Effector memory CD8-positive, alpha-beta T cell (primary cell): ENCODE measurements at places on chromosomes 11 and 22.

DNA sequence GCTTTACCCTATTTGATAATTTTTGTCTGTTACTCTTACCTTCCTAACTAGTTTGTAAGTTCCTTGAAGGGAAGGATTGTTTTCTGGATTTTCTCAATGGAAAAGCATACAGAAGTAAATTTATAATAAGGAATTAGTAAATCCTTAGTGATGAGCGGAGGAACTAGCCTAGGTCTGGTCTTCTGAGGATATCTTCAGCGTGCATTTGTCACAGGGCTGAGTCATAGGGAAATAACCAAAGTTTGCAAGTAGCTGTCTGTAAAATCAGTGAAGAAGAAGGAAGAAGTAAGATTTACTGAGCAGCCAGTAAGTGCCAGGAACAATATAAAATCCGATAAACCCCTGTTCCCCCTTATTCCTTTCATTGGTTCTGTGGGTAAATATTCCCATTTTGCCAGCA lies 162.7 kb upstream of the SORL1-AS1 start:
- no peak for DNase-seq

DNA sequence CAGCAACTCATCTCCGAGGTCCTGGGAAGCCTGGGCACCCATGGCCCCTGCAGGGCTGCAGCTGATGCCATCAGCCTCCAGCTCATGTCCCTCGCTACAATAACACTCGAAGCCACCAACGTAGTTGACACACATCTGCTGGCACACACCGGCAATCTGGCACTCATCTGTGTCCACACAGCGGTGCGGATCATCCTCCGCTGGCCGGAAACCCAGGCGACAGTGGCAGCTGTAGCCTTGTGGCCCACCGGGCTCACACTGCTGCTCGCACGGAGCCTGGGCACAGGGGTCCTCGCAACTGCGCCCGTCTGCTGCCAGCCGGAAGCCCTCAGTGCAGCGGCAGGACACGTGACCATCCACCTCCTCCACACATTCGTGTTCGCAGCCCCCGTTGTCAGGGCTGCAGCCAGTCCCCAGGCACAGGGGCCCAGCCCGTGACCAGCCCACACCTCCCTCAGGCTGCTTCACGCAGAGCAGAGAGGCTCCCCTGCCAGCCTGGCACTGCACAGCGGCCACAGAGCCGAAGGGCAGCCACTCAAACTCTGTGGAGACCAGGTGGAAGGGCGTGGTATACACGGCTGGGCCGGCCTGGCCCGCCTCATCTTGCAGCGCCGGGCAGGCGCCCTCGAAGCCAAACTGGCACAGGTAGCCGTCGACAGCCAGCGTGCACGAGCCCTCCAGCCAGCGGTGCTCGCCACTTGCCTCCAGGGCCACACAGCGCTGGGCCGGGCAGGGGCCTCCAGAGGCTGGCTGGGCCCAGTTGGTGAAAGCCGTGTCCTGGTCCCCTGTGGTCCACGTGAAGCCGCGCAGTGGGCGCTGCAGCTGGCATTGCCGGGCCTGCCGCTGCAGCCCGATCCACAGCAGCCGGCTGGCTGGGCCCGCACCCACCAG lies 678 bp downstream of the CD248 start:
- no peak for DNase-seq

DNA sequence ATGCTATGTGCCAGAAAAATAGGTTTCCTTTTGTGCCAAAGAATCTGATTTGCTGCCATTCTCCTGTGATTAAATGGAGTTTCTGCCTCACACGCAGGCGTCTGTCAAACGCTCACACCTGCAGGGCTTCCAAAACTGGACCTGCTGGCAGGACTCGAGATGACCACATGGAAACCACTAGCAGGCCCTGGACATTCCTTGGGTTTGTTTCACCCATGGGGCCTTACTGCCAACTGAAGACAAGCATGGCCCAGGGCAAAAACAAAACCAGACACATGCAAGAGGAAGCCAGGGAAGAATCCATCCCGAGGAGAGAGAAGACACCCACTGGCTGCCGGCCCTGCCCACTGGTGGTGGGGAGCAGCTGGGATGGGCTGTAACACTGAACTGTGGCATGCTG lies 55.9 kb upstream of the MN1 start:
- no peak for DNase-seq

DNA sequence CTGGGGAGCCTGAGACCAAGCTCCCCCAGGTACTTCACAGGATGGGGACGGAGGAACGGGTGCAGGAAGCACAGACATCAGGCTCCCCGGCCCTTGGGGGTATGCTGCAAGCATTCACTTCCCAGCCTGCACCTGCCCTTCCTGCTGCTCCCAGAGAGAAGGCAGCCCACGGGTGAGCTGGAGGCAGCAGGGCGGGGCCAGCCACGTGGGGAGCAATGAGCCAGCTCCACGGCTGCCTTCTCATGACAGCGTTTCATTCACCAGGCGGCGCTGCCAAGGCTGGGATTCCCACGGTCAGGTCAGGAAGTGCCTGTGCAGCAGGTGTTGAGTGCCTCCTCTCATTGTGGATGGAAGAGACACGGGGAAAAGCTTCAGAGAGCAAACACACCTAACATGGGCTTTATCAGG lies 14.5 kb upstream of the PHLDA2 start:
- DNase-seq: no peak
